Left kidney (tissue), 8 donors: ENCODE measurements at places on chromosomes 1 and 21. TPM values are rescaled to one million over a fixed set of nuclear protein-coding genes. Genes with fewer than 3 reads are reported as not detected.

DNA sequence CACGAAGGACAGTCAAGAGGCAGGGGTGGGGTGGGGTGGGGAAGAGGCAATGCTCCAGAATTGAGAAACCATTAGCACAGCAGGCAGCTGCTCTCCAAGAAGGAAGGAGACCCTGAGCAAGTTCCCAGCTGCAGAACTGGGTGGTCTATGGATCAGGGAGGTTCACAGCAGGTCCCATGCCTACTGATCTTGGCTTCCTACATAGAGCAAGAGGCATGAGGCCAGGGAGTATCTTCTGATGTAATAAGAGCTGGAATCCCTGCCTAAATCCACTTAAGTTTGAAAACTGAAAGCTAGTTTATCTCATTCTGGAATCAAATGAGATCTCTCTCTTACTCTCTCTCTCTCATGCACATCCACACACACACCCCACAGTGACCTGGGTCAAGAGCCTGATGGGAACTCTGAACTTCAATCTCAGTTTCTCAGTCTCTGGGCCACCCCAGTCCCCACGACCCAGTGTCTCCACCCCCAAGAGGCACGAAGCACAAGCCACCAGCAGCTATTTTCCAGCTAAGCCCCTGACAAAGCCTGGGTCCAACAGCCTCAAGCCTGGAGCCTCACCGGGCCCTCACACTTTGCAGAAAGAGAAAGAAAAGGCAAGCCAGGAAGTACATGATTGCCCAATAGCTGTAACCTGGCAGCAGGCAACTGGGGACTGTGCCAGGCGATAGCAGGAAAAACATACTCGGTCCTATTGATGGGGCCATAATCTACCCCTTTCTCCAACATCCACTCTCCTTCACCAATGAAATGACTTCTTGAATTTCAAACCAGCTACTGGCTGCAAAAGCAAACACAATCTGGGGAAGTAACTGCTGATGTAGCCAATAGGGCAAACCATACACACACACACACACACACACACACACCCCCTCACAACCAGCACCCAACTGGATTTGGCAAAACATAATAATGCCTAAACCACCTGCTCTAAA, 2.2 kb downstream of the NUAK2 start:
- DNase-seq = no peak

DNA sequence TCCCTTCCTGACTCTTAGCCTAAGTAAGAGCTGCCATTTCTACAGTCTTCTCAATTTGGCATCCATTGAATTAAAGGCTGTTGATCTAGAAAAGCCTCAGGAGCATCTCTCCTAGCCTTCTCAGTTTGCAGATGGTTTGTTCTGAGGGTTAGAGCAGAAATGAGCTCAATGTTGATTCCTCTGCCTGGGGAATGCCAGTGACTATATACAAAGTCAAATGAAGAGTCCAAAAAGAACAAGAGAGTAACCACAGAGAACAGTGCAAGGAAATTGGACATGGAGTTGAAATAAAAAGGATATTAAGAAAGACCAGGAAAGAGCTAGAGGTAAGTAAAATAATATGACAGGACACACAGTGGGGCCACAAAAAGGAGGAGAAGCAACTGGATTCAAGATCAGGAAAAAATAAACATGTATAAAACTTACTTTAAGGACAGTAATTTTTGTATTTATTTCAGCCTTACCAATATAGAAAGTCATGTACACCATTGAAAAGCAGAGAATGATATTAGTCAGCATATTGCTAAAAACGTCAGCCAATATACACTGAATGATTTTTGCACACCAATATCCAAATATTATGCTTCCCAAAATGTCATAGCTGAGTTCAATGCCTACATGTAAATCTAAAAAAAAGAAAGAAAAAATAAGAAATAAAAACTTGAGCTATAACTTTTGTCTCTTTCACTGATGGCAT, 21.3 kb downstream of the SLC9C2 start:
- no peak for DNase-seq

- DNase-seq = no peak
Observed at GRCh38 chr21:30615199-30615598, 1.0 kb upstream of the KRTAP20-1 start.

DNA sequence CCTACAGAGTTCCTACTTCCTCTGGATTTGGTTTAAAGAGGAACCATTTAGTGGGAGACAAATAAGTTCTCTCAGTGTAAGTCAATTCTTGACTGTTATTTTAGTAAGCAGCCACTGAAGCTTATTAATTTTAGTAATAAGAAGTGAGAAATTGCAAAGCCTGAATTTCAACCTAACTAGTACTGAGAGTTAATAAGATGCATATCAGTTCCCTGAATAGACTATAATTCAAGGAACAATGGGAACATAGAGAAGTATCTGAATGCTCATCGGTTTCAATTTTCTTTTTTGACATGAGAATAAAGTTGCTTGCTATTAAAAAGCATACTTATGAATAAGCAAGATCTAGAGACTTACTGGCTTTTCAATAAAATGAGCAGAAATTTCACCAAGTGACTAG, 8.0 kb upstream of the PPT1 start:
- no peak for DNase-seq

Gene IARS2
- polyA plus RNA-seq = 97.4 TPM

DNA sequence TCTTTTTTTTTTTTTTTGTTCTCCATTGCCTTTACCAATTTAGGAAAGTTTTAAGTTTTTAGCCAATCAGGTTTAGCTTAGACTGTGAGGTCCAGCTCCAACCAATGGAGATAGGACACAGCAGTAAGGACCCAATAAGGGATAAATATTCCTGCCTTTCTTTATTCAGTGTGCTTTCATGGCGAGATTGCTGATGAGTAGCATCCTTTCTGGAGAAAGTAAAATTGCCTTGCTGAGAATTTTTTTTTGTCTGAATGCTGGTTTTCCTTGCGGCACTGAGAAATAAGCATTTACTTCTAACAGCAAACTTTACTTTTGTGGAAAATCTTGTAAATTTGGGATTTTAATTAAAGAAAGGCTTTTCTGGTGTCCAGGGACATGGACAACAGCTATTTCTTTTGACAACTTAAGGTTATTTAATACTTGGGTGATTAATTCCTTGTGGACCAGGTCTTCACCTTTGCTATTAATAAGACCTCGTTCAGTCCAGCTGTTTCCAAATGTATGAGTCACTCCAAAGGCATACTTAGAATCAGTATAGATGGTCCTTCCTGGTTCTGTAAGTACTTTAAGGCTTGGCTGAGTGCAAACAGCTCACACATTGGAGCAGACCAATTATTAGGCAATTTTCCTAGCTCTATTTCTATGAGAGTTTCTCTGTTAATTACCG, 54.1 kb downstream of the SERINC2 start:
- no peak for DNase-seq

DNA sequence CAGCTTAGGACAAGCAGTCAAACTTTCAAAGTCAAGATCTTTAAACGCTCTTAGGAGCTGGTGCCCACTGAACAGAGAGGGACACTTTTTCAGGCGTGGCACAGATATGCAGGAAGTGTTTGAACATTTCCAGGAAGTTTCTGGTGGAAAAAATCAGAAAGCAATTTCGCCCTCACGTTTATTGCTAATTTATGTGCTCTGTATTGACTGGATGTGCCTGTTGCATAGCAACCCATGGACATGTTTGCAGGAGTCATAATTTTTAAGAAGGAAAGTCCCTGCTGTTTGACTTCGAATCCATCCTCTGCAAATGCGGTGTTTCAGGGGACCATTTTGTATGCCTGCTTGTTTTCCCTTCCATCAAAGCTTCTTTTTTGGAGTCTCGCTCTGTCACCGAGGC, 239.9 kb upstream of the IRF2BP2 start:
- no peak for DNase-seq

- DNase-seq = peak; percentile 58
Observed at GRCh38 chr1:64540265-64540791, 70.4 kb downstream of the CACHD1 start.

DNA sequence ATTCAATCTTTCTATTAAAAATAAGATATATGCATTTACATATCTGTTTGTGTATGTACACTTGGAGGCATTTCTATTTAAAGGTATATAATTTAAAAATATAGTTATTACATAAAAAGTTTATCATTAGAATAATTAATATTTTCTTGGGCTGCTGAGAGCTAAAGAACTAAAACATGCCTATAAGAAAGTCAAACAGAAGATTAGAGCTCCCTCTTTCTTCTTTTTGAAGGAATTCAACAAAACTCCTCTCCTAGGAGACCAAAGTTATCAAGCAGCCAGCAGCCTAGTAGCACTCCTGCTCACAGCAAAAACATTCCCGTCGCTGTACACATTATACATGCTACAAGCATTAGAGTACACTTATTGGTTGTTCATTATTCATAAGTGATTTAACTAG, 216.4 kb downstream of the VAV3 start:
- no peak for DNase-seq

Gene SPRR1A
- not detected for polyA plus RNA-seq
